ENCODE measurements at places on chromosomes 5 and 9.

DNA sequence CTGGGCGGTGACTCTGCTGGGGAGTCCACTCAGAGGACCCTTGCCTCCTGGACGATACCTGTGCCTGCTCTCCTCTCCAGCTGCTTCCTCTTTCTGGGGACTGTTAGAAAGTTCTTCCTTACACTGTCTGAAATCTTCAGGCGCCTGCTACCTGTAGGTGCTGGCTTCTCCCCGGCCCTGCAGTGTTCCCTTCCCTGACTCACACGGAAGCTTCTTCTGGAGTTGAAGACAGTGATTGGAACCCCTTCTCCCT, 562 bp downstream of the GSN start:
- no peak for DNase-seq

DNA sequence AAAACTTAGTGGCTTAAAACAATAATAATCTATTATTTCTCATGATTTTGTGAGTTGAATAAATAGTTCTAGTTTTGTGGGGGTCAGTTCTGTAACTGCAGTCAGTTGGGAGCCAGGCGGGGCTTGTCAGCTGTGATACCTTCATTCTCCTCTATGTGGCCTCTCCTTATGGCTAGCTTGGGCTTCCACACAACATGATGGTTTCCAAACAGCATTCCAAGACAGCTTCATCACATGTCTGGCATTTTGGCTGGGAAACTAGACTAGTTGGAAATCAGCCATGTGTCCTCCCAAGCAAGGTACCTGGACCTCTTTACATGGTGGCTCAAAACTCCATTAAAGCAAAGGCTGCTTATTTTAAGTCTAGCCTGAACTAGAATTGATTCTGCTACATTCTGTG, 61.4 kb upstream of the RANBP3L start:
- DNase-seq, result no peak

- DNase-seq, result no peak
Observed at GRCh38 chr5:54831233-54831632, 154.2 kb downstream of the ESM1 start.

- DNase-seq, result peak; percentile 36
Observed at GRCh38 chr5:177419046-177419445, 7.4 kb upstream of the GRK6 start.

- DNase-seq, result no peak
Observed at GRCh38 chr5:178404987-178405386, 172.4 kb upstream of the PHYKPL start.

DNA sequence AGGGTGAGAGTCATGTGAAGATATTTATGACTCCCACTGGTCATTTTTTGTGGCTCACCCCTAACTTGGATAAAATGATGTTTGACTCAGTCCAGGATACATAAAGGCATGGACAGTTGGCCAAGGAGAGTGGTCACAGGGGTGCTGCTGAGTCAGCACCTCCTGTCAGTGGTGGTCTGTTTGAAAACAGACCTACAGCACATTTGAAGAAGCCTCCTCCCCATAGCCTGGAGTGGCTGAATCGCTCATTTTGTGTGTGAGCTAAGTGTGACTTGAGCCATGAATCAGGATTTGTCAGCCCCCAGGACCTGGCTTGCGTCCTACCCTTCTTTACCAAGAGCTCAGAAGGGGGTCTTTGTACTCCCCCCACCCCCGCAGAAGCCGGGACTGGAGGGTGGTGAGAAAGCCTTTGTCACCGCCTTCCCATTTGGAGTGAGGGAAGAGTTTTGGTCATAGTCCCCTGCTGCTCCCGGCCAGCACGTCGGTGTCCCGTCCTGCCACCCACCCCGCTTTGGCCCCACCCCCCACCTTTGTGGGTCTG, 35.6 kb downstream of the TRIO start:
- peak; percentile 76 for DNase-seq

- DNase-seq, result no peak
Observed at GRCh38 chr5:43642428-43642827, 39.4 kb downstream of the NNT start.
